ENCODE measurements at places on chromosomes 12 and 14.

DNA sequence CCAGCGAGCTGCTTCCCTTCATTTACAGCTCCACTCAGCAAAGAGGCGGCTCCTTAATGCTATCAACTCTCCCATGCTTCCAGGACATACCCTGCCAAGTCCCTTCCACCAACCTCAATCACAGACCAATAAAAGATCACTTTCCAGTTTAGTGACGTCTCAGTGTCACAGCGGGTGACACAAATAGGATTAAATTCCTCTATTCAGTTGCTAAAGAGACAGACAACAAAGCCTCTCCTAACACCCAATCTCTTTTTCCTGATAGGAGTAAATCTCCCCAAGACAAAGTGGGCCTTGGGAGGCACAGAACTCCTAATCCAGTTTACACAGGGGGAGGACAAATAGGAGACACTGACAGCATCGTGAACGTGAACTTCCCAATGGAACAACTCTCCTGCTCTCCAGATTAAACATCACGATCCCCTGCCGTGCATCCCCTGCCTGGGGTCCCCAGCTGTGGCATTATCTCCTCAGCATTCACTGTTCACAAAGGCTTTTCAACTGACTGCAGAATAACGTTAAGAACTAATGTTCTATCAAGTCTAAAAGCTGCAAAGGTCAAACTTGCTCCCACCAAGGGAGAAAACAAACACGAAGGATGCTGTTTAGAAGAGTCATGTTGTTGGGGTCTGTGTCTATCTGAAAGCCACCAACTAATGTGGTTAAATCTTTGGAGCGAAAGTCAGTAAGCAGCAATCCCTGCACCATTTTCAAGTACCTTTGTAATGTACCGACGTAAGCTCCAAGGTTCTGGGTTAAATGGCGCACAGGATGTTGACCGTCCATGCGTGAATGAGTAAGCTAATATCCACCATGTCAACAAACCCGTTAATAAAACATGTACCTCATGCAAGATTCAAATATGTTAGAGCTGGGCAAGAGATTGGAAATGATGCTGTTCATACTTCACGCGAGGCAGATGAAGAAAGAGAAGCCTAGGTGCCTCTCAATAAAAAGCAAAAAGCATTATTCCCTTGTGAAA lies 31.5 kb downstream of the TMEM132D start:
- DNase-seq = no peak

GRCh38 chr14:23559010-23559925 lies 3.2 kb downstream of the THTPA start:
- peak; percentile 71 for DNase-seq

DNA sequence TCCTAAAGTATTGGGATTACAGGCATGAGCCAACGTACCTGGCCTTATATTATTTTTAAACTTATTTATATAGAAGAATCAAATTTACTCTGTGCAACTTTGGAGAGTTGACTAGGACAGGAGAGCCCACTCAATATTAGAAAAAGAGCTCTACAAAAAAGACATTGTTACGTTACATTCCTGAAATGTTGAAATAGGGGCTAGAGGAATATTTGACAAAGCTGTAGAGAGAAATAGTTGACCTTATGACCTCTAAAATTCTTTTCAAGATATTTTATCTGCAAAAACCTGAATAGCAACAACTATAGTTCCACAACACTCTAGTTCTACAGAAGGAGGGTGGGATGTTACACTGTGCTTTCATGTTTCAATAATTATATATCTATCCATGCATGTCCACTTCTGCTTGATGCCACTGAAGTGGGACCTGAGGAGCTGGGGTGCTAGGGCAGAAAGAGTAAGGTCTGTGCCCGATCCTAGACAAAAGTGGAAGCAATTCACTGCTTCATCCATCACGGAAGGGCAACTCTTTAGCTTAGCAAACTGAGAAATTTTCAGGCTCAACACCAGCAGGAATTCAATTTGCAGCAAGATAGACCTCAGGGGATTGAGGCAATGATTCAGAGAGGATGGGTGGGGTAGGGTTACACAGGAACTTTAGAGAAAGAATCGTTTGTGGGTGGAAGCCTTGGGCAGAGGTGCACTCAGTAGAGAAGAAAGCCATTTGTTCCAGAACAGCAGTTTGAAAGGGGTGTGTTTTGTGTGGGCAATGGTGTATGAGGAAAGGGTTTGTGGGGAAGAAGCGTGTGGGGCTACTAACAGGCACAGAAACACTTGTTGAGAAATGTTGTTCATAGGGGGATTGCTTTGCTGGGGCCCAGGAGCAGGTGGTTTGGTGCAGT lies 16.0 kb upstream of the RNASE10 start:
- DNase-seq = peak; percentile 52

DNA sequence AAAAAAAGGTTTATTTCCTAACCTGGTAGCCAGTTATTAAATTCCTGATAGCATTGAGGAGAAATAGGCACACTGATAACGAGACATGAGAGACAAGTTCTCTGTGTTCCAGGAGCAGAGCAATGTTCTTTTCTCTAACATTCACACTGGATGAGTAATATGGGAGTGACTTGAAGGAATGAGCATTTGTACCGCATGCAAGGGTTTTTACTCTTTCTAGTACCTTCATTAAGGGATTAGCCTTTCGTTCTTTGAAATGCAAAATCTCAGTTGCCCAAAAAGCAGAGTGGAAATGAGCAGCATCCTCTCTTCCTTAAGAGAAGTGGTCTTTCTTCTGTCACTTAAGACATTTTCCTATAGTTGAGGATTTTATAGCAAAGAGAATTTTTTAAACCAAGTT lies 54.7 kb downstream of the FGD4 start:
- no peak for DNase-seq

- no peak for DNase-seq
Measured at GRCh38 chr14:79825046-79825521, 386.2 kb downstream of the DIO2 start.

DNA sequence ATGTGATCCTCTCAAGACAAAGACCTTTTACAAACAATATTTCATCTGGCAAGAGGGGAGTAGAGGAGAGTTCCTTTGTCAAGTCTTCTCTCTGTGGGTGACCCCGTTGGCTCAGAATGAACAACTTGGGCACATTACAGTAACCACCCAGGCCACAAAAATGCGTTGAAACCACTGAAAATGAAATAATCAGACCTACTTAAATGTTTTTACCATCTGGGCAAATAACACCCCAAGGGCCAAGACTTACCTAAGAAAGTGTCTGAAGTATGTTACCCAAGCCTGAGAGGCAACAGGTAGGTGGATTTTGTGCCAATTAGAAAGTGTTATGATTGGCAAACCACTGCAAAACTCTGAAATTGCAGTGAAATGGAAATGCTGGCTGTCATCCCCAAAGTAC lies 1.3 kb downstream of the TC2N start:
- no peak for DNase-seq

DNA sequence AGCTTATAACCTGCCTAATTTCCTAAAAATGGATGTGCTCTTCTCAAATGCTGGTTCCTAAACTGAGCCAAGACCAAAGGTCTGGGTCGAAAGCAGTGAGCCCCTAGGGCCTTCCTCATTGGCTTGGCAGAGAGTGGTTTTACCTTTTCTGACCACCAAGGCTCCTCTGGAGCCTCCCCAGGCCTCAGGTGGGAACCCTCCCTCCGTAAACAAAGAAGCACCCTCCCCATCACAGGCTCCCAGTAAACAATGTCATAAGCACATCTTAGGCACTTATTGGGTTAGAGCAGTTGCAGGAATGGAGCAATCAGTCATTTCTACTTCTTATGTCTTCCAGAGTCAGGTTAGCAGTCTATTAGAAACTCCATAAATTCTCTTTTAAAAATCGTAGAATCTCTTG lies 6.0 kb downstream of the CHPT1 start:
- no peak for DNase-seq

- no peak for DNase-seq
Measured at GRCh38 chr12:66665435-66665985, 13.4 kb downstream of the GRIP1 start.

Data from hematopoietic multipotent progenitor cell treated with erythropoietin and hydrocortisone succinate and interleukin-3 and kit ligand, for 8 days (in vitro differentiated cells).